ENCODE measurements at places on chromosomes 6 and 20.

DNA sequence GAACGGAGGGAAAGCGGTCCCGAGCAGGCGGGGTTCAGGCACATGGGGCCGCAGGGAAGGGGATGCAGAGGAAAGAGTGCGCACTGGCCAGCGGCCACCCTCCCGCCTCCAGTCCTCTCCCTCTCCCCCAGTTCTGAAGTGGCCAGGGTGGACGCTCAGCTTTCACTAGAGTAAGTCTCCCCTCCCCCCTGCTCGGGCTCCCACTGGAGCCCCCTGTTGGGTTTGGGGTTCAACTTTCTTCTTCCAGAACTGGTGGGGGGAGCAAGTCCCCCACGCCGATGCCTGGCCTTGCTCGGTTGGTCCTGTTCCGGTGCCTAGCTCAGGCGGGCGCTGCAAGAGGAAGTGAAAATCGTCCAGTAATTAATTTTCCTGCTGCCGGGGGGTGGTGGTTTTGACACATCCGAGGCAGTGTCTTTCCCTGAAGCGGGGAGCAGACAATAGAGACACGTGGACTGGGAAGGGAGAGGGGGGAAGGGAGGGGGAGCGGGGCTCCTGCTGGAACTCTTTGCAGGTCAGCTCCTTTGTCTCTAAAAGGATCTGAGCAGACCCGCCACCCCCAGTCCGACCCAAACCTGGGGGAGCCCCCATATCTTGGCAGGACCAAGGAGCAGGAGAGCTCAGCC lies 824 bp upstream of the SCRT2 start:
- no peak for DNase-seq

GRCh38 chr6:30913721-30914075 lies 340 bp upstream of the VARS2 start:
- DNase-seq = no peak

- DNase-seq = no peak
Observed at GRCh38 chr20:62755817-62756724, 40.2 kb upstream of the MRGBP start.

- DNase-seq = no peak
Observed at GRCh38 chr6:129860908-129861665, at the start of gene TMEM244. TSS of gene TMEM244 (minus strand) at chr6:129861315. CDS start at chr6:129861188, 127 bp downstream.

GRCh38 chr20:46060301-46060881 lies 29.4 kb downstream of the NCOA5 start:
- no peak for DNase-seq

- DNase-seq = no peak
Observed at GRCh38 chr6:46954837-46955451, 33.2 kb upstream of the ADGRF5 start.

GRCh38 chr20:62418709-62419487 lies 8.4 kb downstream of the RBBP8NL start:
- no peak for DNase-seq

- DNase-seq = no peak
Observed at GRCh38 chr20:32064667-32065066, 12.6 kb downstream of the HCK start.

DNA sequence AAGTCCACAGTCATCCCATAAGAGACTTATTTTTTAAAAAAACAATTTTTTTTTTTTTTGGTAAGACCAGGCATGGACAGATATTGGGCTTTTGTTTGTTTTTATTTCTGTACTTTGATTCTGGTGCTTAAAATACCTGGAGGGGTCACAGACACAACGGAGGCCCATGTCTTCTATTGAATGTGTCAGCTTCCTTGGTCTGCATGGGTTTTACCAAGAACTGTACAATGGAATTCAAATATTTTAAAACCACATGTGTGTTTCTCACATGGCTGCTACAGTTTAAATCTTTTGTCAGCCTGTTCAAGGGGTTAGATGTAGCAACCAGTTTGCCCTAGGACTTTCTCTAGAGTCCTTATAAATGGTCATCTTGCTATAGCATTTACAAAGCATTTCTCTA lies 139.8 kb downstream of the SOX4 start:
- no peak for DNase-seq

DNA sequence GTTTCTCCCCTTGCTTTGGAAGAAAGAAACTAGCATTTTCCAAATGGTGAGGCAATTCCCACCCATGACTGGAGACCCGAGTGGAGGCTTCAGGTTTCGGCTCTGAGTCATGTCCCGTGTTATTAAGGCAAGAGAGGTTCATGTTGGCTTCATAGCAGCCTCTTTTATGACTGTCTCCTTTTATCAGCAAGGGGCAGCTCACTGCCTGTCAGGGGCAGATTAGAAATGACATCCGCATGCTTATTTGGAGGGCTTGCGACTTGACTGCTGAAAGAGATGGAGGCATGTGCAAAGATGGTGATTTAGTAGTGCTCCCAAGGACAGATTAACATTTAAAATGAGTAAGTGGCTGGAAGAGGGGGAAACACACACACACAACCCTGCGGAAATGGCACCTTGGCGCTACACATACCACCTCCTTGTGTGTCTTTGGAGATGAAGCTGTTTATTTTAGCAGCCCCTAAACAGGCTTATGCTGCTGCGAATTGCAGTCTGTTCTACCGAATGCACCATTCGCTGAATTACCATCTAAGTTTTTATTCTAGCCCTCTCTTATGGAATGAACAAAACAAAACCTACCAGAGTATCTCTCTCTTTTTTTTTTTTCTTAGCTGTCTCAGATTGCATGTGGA lies 52.1 kb upstream of the VSTM2L start:
- no peak for DNase-seq

- DNase-seq = peak; percentile 23
Observed at GRCh38 chr6:115514656-115515055, 546.0 kb downstream of the FRK start.
